Stimulated activated CD4-positive, alpha-beta T cell treated with anti-CD3 and anti-CD28 coated beads, Interleukin-1b, Interleukin-23, amount 100 ng/mL, for 48 hours (primary cell): ENCODE measurements at places on chromosomes 16 and 17.

GRCh38 chr16:3071655-3072054 is 6.2 kb downstream of the IL32 start:
- DNase-seq, result no peak

DNA sequence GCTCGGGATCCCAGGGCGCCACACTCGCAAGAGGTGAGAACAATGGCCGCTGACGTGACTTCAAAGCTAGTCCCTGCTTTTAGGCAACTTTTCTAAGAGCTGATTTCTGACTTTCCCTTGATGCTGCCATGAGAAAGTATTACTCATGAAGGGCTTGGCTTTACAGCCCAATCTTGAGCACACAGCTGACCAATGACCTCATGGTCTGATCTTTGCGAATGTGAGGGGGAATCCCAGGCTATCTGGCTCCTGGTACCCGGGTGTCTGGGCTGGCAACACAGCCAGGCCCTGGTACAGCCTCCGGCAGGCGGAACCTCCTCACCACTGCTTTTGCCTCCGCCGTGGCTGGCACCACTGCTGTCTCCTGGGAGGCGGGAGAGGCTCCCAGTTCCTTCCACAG is 17.5 kb downstream of the NDUFAF8 start:
- DNase-seq, result no peak

DNA sequence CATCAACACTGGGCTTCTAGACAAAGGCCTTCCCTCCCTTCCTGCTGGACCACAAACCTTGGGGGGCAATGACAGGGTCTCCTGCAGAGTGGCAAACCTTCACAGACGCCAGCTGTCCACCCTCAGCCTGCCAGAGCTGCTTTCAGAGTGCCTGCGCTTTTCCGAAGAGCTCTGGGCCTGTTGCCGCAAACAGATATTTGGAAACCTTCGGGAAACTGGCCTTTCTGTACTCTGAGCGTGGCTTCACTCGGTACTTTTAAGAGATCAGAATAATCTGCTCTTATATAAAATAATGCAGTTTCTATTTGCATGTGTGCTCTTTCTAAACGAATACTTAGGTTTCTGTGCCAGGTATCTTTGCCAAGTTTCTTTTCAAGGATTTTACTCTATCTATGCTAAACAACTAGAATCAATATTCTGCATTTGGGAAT is 152.1 kb upstream of the CHMP6 start:
- no peak for DNase-seq

GRCh38 chr17:80886641-80887573 is 104.7 kb upstream of the CHMP6 start:
- DNase-seq, result no peak

GRCh38 chr16:31145398-31145990 is 4.4 kb downstream of the PRSS36 start:
- DNase-seq, result no peak

DNA sequence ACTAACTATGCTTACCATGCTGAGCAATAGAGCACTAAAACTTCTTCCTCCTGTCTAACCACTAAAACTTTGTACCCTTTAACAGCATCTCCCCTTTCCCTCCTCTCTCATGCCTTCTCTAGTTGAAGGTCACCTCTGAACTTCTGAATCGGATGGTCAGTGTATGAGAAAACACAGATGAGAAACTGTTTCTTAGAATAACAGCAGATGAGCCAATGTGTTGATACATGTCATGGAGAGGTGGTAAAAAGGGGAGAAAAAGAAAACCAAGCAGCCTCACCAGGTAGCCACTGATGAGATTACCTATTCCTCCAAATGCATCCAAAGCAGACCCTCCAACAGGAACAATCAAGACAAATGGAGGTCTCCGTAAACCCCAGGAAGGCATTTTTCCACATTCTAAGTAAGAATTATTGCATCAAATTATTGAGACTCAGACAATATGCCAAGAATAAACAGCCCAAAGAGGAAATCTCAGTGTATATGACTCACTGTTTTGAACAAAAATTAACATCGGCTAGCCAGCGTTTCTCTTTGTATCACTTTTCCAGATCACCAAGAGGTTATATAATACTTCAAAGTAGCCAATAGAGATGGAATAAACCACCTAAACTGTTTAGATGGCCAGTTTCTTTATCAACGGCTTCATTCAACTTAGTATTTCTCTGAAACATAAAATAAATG is 793.3 kb upstream of the SOX9 start:
- DNase-seq, result no peak

DNA sequence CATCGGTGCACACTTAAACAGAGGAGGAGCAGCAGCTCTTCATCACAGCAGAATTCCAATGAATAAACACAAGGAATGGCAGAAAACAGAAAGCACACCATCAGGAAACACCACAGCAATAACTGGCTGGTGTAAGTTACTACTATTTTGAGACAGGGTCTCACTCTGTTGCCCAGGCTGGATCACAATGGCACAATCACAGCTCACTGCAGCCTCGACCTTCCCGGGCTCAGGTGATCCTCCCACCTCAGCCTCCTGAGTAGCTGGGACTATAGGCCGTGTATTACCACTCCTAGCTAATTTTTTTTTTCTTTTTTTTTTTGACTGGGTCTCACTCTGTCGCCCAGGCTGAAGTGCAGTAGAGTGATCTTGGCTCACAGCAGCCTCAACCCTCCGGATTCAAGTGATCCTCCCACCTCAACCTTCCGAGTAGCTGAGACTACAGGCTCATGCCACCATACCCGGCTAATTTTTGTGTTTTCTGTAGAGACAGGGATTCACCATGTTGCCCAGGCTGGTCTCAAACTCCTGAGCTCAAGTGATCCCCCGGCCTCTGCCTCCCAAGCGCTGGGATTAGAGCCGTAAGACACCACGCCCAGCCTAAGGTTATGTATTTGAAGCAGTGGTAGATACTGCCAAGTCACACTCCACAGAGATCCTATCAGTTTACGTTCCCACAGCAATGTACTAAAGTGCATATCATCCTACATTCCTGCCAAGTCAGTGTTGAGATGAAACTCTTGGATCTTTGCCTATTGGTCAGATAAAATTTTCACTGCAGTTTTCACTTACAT is 20.7 kb downstream of the TRAP1 start:
- no peak for DNase-seq

- DNase-seq, result no peak
Measured at GRCh38 chr17:33874617-33875060, 380.4 kb upstream of the CCL2 start.

- DNase-seq, result peak; percentile 76
Measured at GRCh38 chr16:24668481-24669061, 60.9 kb upstream of the TNRC6A start.

DNA sequence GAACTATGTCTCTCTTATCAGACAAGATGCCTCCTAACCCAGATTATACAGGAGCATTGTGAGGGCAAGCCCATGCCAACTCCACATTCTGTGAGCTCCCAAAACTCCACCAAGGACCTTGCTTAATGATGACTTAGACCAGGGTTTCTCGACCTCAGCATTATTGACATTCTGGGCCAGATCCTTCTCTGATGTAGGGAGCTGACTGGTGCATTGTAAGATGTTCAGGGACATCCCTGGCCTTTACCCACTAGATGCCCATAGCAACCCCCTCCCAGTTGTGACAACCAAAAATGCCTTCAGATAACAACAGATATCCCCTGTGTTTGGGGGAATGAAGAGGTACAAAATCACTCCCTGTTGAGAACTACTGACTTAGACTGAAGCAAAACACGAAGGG is 43.6 kb downstream of the HOXB1 start:
- no peak for DNase-seq

GRCh38 chr16:31420037-31420436 is 8.1 kb downstream of the COX6A2 start:
- no peak for DNase-seq

- DNase-seq, result no peak
Measured at GRCh38 chr17:80471922-80472321, 4.5 kb downstream of the NPTX1 start.

- DNase-seq, result no peak
Measured at GRCh38 chr17:65742403-65743307, 181.2 kb upstream of the AXIN2 start.

- DNase-seq, result no peak
Measured at GRCh38 chr16:2959206-2959605, 4.9 kb upstream of the KREMEN2 start.

DNA sequence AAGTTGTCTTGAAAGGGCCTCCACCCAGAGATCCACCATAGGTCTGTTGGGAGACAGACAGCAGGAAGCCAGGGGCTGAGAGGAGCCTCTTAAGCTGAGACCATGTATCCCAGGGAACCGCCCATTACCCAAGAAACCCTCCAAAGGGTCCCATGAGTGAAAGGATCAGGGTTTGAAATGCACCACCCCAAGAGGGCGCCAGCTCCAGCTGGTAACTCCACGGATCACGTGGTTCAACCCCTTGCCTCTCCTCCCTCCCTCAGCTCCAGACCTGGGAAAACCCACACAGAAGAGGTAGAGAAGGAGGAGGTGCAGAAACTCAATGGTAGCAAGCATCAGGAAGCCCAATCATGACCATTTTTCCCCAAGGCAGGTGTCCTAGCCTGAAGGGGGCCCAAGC is 148.7 kb downstream of the AIPL1 start:
- no peak for DNase-seq

DNA sequence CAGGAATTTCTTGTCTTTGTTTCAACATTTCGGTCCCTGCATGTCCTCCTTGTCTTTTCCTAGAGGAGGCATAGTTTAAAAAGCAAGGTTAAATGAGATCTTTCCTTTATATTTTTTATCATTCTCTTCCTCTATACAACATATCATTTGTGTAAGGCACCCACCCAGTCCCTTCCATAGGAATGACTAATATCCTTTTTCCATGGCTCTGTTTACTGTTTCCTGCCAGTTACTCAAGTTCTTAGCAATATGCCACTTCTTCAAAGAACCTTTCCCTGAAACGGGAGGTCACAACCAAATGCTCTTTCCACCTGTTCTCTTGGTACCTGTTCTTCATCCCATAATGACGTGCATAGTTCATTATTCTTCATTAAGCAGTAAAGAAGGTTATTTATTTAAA is 1237.1 kb upstream of the GOT2 start:
- DNase-seq, result no peak

DNA sequence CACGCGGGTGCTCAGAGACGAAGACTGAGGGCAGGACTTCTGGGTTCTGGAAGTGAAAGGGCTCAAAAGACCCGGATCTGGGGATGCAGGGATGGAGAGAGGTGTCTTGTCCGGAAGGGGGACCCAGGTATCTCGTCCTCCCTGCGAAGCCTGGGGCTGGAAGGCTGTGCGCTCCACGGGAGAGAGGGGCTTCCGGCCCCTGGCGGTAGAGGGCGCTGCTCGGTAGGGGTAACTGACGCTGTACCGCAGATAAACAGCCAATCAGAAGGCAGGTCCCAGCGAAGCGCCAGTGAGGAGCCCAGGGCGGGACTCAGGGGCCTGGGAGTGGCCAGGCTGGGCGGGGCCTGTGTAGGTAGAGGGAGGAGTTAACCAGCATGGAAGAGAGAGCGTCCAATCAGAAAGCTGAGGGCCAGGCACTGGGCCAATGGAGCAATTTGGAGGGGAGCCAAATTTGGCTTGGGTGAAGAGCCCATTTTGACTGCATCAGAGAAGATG is 804 bp downstream of the TGFB1I1 start:
- DNase-seq, result peak; percentile 70

- DNase-seq, result no peak
Measured at GRCh38 chr17:73324711-73325526, 13.1 kb upstream of the CDC42EP4 start.

GRCh38 chr16:84746231-84746630 is 46.4 kb downstream of the USP10 start:
- no peak for DNase-seq

GRCh38 chr17:82105417-82105881 is 7.4 kb upstream of the FASN start:
- no peak for DNase-seq

DNA sequence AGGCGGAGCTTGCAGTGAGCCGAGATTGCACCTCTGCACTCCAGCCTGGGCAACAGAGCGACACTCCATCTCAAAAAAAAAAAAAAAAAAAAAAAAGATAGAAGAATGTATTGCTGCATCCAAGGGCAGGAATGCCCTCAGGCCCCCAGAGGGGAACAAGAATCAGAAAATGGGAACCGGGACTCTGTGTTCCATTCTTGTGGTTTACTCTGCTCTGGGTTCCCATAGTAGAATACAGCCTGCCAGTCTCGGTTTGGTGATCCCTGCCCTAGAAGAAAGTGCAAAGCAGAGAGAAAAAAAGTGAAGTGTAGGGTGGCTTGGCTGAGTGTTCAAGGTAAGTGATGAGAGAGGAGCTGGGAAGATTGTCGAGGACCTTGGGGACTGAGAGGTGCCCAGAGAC is 27.4 kb upstream of the KDM6B start:
- no peak for DNase-seq

DNA sequence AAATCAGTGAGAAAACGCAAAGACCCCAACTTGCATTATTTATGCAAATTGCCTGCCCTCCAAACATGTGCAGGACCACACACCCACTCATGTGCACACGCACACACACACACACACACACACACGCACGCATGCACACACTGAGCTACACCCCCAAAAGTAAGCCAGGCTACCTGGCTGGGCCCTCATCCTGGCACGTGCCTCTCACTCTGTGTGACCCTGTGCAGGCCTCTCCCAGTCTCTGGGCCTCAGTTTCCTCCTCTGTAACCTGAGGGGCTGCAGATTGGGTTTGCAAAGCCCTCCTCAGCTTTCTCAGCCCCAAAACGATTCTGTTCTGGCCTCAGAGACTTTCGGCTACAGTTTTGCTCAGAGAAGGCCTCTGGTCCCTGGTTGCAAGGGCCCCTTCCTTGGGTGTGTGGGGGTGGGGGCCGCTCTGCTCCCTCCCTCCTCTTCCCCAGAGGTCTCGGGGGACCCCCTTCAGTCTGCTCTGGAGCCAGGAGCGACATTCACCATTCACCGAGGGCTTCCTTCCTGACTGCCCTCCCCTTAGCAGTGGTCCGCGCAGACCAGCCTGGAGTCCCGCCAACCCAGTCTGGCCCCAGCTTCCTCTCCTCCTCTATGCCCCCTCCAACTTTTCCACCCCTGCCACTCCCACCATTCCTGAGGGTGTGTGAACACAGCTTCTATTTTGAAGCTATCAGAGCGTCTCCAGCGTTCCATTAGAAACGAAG is 5.4 kb upstream of the PIK3R6 start:
- no peak for DNase-seq

DNA sequence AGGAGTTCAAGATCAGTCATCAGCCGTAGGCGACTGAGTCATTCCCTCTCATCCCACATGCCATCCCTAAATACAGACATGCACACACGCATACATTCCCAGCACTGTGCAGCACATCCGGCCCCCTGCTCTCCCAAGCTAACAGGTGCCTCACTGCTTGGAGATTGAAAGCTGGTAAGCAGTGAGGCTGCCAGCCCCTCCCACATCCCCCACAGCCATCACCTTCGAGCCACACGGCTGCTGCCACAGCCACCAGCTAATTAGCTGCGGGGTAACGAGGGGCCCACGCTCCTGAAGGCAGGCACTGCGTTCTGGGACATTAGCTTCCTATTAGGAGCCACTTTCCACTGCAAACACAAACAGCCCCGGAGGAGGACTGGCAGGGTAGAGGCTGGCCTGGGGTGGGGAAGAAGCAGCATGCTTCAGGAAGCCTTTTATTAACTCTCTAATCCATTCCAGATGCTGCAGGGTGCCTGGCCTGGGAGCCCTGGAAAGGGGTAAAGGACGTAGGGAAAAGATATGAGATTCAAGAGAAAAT is 179.6 kb downstream of the CCT6B start:
- no peak for DNase-seq

GRCh38 chr16:84754956-84755672 is 55.3 kb downstream of the USP10 start:
- DNase-seq, result no peak
